ENCODE measurements at places on chromosomes 1 and 21. TPM values are rescaled to one million over a fixed set of nuclear protein-coding genes. Genes with fewer than 3 reads are reported as not detected.

- DNase-seq: no peak
Measured at GRCh38 chr1:147502760-147503159, 38.5 kb upstream of the BCL9 start.

ALPL gene
- 3.3 TPM for total RNA-seq

- no peak for DNase-seq
Measured at GRCh38 chr1:162023181-162023546, 505 bp downstream of the OLFML2B start.

- DNase-seq: no peak
Measured at GRCh38 chr1:151235235-151235634, 19.3 kb upstream of the PSMD4 start.

- DNase-seq: no peak
Measured at GRCh38 chr1:163076981-163077761, 8.0 kb downstream of the RGS4 start.

DNA sequence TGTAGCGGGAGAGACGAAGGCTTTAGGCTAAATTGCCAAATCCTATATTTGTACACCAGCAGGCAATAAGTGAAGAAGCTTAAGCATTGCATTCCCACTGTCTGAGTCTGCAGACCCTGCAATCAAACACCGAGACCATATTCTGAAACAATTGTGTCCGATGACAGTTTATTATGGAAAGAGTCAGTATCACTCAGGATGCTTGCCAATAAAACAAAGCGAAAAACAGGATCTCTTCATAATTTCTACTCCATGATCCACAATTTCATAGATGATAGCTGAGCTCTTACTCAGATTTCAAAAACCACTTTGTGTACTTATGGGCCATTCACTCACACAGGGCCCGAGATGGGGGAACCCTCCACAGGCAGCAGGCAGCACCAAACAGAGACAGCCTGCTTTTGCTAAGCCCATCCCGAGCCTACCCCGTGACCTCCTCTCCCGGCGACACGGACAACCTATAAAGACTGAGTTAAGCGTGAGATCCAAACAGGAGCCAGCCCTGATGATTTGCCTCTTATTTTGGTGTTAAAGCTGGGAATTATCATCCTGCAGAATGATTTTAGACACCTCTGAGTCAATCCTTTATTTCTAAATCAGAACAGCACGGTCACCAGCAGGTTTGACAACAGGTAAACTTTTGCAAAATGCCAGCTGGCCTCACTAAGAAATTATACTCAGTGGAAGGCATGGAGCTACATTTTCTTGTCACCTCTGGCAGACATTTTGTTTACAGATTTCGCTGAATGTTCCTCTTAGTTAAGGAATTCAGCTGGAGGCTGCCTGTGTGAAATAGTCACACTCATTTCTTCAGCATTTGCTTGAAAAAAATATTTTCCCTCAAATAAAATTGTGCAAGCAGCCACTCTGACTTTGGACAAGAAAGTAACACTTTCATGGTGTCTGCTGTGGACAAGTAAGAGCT, 212.4 kb downstream of the GPATCH2 start:
- DNase-seq: no peak

- no peak for DNase-seq
Measured at GRCh38 chr1:188670837-188671236, 1806.8 kb downstream of the BRINP3 start.

DNA sequence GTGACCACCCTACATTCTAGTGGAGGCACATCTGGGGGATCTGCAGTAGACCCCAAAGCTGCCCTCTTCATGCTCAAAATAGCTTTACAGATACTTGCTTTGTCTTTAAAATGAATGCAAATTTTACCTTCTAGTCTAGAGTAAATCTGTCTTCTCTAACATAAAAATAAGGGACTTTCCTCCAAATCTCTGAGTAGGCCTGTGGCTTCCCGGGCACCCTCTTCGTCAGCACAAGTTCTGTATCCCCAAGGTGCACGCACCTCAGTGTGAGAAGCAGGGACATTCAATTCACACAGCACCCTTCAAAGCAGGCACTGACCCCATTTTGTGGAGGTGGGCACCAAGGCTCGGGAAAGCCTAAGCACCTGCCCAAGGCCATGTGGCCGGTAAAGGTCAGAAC, 19.0 kb downstream of the MEF2D start:
- no peak for DNase-seq

- DNase-seq: peak; percentile 99
Measured at GRCh38 chr1:37931361-37932158, 15.3 kb downstream of the INPP5B start.

- DNase-seq: no peak
Measured at GRCh38 chr21:33948951-33949444, 33.4 kb upstream of the ATP5PO start.

- no peak for DNase-seq
Measured at GRCh38 chr1:205519541-205520131, 15.2 kb downstream of the CDK18 start.

DNA sequence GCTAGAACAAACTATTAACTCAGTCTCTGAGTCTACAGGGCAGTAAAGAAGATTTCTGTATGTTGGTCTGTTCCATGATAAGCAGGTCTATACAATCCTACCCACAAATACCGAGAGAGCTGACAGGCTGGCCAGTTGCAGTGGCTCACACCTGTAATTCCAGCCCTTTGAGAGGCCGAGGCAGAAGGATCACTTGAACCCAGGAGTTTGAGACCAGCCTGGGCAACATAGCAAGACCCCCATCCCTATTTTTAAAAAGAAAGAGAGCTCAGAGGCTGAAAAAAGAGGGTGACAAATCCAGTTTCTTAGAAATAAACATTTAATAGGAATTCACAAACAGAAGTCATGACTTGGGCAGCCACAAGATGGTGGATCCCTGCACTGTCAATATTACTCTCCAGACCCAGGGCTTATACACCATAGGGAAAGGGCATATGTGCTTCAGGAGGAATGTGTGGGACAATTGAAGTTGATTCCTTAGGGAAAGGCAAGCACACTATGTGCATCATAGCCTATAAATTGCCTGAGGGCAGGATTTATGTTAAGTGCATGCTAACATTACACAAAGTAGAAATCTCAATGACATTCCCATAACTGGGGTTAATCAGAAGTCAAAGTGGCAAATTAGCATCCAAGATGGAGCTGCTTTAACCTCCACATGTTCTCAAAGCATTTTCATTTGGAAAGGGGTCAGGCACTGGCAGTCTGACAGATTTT, 66.8 kb downstream of the SLC16A1 start:
- no peak for DNase-seq

- DNase-seq: no peak
Measured at GRCh38 chr1:198934901-198935305, 296.1 kb downstream of the PTPRC start.

GRCh38 chr1:159015440-159015909, 5.8 kb downstream of the IFI16 start:
- DNase-seq: no peak

DNA sequence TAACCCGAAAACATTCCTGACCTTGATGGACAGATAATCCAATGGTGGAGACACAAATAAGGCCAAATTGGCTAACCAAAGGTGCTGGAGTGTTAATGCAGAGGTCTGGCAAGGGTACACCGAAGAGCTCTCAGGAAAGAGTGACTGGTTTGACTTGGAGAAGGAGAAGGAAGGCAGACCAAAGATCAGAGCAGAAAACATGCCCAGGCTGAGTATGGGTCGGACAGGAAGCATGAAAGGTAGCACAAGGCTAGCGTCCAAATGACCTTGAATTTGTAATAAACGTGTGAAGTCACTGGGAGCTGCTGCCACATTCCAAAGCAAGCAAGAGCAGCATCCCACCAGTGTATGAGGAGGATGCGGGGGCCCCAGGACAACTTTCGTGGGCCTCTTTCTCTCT, 45.7 kb downstream of the APP start:
- no peak for DNase-seq

GRCh38 chr1:16022393-16022792, 557 bp downstream of the CLCNKA start:
- DNase-seq: no peak

SPATA46 gene
- total RNA-seq: not detected

DNA sequence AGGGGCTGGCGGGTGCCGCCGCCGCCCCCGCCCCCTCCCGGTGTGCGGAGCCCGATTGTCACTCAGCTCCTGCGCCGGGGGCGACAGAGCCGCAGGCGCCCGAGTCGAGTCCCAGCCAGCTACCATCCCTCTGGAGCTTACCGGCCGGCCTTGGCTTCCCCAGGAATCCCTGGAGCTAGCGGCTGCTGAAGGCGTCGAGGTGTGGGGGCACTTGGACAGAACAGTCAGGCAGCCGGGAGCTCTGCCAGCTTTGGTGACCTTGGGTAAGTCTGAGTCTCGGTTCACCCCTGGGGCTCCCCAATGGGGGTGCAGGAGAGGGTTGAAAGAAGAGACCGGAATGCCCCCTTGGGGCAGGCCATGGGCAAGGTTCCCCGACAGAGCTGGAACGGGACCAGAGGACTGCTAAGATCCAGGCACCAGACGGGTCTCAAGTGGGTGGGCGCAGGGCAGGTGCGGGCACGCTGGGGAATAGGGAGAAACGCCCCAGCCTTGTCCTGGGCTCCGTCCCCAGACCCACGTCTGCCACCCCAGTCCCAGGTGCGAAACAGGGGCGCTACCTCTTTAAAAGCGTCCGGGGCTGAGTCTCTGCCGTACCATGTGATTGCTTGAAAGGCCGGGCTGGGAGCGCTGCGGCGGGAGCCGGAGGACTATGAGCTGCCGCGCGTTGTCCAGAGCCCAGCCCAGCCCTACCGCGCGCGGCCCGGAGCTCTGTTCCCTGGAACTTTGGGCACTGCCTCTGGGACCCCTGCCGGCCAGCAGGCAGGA, at the start of gene ADORA1:
ADORA1 (plus strand) TSS at position 61 of the 765 bp plus-strand sequence. CDS start 1,116 bp downstream, outside the sequence.
- DNase-seq: no peak

TDRD5 gene
- total RNA-seq: not detected

DNA sequence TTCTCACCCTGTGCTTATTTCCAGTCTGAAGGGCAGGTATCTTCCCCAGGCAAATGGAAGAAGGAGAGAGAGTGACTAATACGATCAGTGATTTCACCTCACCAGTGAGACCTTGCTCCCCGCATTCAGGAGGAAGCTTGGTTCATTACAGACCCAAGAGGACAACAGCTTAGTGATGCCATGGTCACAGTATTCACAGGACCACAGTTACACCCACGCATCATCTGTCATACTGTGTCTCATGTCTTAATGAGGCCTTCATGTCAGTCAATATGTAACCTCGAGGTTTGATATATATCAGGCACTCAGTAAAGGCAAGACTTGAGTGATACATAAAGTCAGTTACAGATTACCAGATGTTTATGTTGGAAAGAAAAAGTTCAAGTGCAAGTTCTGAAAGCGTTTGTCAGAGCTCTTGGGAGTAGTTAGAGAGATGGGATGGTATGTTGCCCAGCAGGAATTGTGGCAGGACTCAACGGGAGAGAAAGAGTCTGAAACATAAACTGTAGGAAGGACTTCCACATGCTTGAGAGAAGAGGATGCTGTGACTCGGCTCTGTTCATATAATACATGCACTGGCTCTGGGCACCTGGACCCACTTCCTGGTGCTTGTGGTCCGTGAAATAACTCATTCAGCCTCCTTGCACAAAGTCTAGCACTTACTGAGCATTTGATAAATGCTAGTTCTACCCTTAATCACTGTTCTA, 33.3 kb downstream of the GNPAT start:
- no peak for DNase-seq

DNA sequence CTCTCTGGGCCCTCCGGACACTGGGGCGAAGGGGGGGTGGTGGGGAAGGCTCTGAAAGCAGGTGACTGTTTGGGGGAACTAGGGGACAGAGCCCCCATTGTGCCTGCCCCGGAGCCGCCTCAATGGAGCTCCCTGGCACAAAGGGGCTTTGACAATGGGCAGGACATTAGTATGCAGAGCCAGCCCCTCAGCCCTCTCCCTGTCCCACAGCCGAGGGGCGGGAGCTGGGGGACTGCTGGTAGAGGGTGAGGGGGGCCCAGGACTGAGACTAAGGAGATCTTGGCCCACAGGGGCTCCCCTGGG, 7.8 kb downstream of the KCNJ10 start:
- DNase-seq: no peak

- DNase-seq: no peak
Measured at GRCh38 chr1:1920608-1921458, 1.8 kb upstream of the TMEM52 start.

DNA sequence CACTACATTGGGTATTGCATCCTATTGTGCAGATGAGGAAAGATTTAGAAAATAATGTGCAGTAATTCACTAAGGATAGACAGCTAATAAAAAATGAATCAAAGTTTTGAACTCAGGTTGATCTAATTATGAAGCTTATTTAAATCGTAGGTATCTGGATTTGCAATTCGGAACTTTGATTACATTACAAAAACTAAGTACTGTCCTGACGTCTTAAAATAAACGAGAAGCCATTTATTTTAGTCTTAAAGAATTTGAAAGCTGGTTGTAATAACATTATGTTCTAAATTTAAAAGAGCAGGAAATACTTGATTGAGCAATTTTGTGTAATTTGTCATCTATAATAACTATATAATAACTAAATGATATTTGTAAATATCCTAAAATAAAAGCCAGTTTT, 235.9 kb downstream of the TPR start:
- no peak for DNase-seq

DNA sequence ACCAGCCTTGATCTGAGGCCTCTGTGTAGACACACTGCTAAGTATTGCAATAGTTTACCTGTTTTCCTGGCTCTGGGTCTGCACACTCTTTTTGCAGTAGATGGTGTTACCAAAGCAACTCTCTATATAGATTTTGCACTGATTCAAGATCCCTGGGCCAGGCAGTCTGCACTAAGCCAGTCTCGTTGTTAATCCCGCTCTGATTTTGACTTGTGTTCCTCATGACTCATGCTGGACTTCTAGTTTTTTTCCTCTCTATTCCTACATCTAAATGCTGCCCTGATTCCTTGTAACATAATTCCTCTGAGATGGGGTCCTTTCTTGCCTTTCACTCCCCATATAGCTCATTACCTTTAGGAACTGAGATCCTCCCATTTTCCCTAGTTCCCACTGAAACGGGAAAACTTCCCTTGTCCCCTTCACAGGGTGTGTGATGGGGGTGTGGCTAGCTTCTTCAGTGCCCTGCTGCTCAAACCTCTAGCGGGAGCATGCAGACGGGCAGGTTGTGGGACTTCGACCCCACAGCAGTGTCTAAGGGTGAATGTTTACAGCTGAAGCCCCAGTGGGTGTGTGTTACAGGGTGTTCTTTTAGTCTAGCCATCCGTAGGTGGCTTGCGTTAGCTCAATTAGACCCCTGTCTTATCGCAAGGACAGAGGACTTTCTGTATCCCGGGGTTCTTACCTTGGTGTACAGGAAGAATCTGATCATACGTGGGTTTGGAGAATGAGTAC, 106.5 kb upstream of the RAB3GAP2 start:
- no peak for DNase-seq

- no peak for DNase-seq
Measured at GRCh38 chr21:28436286-28436932, 556.3 kb downstream of the LTN1 start.

- DNase-seq: no peak
Measured at GRCh38 chr1:110144366-110144765, 5.9 kb upstream of the SLC6A17 start.
